ENCODE measurements at places on chromosomes 6 and 20. TPM values are rescaled to one million over a fixed set of nuclear protein-coding genes. Genes with fewer than 3 reads are reported as not detected.

Gene MAFB
- total RNA-seq, result 17.5 TPM

Gene HTR1E
- total RNA-seq, result not detected

- no peaks in the 10 kb centered on the region for H3K27me3 ChIP-seq
- no peaks in the 10 kb centered on the region for H3K36me3 ChIP-seq
- H3K4me1 ChIP-seq, result no peaks in the 10 kb centered on the region
- DNase-seq, result no peak
- no peak overlapping the region for H3K27ac ChIP-seq
- H3K4me3 ChIP-seq, result no peak overlapping the region
These were observed 89.6 kb upstream of the SLC35F1 start for GRCh38 chr6:117817499-117817898.

Gene SIM1
- not detected for total RNA-seq

DNA sequence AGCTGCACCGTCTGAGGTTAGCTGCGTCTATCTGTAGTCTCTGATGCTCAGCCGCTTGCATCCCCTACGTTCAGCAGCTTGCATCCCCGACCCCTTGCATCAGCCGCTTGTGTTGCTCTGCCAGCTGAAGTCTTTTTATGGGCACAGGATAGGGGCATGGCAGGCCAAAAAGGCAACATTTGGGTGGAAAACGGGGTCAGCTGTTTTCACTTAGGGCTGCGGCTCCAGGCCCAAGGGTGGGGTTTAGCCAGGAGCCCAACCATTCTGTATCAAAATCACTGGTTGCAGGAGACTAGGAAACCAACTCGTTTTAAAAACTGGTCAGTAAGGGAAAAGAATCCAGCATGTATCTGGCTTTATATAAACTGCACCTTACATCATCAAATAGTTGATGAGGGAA is 49.9 kb downstream of the FAM50B start:
- no peak overlapping the region for H3K27ac ChIP-seq
- no peaks in the 10 kb centered on the region for H3K36me3 ChIP-seq
- DNase-seq, result no peak

- no peak for DNase-seq
- H3K4me3 ChIP-seq, result peak overlapping the region; percentile 71
- H3K27me3 ChIP-seq, result no peaks in the 10 kb centered on the region
- peaks cover 14% of the 10 kb centered on the region for H3K36me3 ChIP-seq
- H3K4me1 ChIP-seq, result no peaks in the 10 kb centered on the region
These were observed 511 bp downstream of the VARS1 start for GRCh38 chr6:31794866-31795615.

DNA sequence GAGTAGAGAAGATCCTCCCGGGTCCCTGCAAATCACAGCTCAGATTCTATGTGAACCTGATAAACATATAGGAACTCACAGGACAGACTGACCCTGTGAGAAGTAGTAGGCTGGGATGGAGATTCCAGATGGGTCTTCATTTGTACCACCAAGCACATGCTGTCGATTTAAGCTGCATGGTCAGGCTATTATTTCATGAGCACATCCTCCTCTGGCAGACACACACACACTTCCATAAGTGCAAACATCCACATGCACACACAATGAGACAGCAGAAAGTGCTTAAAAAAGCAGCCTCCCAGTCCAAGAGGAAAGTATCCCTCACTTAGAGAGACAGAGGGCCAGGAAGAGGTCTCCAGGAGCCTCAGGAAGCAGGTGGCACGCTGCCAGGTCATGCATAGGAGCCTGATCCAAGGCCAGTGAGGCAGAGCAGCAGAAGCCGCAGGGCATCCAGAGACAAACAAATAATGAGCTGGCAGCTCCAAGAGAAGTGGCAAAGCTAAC is 131.8 kb downstream of the UNC5CL start:
- no peak overlapping the region for H3K4me3 ChIP-seq
- H3K27ac ChIP-seq, result no peak overlapping the region
- H3K4me1 ChIP-seq, result no peaks in the 10 kb centered on the region
- no peaks in the 10 kb centered on the region for H3K27me3 ChIP-seq

DNA sequence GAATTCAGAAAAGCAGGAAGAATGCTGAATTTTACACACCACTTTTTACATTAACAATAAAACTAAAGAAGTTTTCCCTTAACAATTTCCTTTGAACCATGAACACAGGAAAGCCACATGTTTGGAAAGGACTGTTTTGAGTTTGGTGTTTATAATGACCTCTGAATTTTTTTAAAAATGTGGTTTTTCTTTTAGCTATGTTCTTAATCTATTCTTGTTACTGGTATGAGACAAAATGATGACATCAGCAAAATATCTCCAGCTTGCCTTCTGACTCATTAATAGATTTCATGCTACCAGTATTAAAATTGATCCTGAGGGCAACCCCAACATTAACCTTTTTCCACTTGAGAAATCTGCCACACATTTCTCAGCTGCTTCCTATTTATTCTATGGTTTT is 217.5 kb upstream of the THEMIS start:
- H3K36me3 ChIP-seq, result no peaks in the 10 kb centered on the region
- no peak for DNase-seq
- H3K4me1 ChIP-seq, result no peaks in the 10 kb centered on the region

DNA sequence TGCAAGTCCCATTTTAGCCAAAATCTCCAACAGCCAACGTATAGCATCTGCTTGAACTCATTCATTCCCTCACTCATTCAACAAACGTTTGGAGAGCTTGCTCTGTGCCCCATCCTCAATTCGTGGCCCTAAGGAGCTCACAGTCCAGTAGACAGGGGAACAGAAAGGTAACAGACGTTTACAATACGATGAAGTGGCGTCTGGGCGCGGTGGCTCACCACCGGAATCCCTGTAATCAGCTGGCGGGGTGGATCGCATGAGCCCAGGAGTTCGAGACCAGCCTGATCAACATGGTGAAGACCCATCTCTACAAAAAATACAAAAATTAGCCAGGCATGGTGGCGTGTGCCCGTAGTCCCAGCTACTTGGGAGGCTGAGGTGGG is 790 bp upstream of the E2F1 start:
- H3K4me1 ChIP-seq, result peaks cover 28% of the 10 kb centered on the region
- H3K27ac ChIP-seq, result no peak overlapping the region
- no peaks in the 10 kb centered on the region for H3K27me3 ChIP-seq
- no peak for DNase-seq

Gene ZNF831
- total RNA-seq, result 0.86 TPM

Gene CCN2
- total RNA-seq, result 159 TPM

DNA sequence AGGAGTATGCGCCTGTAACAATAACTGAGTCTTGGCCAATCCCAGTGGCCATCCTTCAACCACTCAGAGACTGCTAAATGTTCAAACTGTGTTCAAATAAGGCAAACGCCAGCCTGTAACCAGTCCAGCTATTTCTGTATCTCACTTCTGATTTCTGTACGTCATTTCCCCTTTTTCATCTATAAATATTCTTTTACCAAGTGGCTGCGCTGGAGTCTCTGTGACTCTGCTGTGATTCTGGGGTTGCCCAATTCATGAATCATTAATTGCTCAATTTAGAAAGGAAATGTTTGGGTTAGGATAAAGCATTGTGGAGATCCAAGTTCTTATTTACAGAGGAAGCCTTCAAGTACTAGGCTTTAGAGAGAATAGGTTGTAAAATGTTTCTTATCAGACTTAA is 89.8 kb upstream of the UST start:
- no peaks in the 10 kb centered on the region for H3K27me3 ChIP-seq
- no peaks in the 10 kb centered on the region for H3K4me1 ChIP-seq
- no peak overlapping the region for H3K4me3 ChIP-seq
- no peak overlapping the region for H3K27ac ChIP-seq

DNA sequence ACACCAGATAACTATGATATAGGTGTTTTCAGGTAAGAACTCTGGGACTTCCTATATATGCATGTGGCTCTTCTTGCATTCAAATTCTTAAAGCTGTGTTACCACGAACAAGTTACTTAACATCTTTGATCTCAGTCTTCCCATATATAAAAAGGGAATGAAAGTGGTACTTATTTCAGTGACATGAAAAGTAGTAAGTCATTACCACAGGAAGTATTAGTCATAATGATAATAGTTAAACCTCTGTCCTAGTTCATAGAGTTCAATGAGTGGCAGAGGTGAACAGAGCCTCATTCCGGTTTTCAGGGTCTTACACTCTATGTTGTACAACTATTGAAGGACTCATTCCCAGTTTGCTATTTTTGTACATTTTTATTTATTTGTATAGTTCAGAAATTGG is 237.0 kb downstream of the NKAIN2 start:
- DNase-seq, result no peak
- H3K27me3 ChIP-seq, result no peaks in the 10 kb centered on the region
- H3K27ac ChIP-seq, result no peak overlapping the region
- H3K36me3 ChIP-seq, result no peaks in the 10 kb centered on the region
- H3K4me1 ChIP-seq, result peaks cover 3% of the 10 kb centered on the region

DNA sequence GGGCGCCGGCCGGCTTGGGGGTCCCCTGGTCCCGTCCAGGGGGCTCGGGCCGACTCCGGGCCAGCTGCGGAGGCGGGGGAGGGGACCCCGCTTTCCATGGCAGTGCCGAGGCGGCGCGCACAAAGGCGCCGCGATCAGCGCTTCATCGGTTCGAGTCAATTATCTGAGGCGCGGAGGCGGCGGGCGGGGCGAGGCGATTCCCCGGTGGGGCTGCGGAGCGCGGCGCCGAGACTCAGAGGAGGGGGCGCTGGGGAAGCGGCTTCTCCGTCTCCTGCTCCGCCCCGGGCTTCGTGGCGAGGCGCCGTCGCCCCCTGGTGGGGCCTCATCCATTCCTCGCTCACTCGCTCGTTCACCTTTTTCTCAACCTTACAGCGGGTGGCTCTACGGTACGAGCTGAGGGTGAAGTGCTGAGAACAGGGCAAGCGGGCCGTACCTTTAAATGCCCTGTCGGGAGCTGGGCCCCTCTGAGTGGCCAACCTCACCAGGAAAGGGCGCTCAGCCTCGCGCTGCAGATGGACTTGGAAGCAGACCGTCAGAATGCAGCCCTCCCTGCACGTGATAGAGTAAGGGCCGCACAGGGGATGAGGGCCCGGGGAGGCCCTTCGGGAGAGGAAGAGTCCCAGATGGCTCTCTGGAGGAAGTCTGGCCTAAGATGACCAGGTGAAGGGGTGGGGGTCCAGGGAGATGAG is 39.9 kb downstream of the SLC52A3 start:
- H3K27ac ChIP-seq, result no peak overlapping the region
- DNase-seq, result peak; percentile 46
- peaks cover 29% of the 10 kb centered on the region for H3K27me3 ChIP-seq
- H3K4me3 ChIP-seq, result no peak overlapping the region
- no peaks in the 10 kb centered on the region for H3K36me3 ChIP-seq
- no peaks in the 10 kb centered on the region for H3K4me1 ChIP-seq

Gene GGTLC1
- 28.5 TPM for total RNA-seq

Gene ADGRB3
- 3.3 TPM for total RNA-seq

DNA sequence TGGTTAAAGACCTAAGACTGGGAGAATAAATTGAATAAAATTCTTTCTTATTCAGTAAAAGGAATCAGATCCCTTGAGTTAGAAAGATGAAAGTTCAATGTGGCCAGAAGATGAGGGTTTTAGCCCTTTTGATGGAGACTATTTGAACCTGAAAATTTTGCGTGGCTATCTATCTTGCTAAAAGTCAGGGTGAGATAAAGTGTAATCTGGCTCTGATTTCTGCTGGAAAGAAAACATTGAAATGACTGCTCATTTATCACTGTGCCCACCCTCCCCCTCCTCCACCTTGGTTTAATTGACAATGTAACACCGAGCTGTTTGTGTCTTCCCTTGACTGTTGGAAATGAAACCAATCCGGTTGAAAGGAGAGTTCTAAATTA is 32.9 kb upstream of the TCF21 start:
- H3K4me3 ChIP-seq, result no peak overlapping the region
- DNase-seq, result no peak
- H3K27me3 ChIP-seq, result peaks cover 10% of the 10 kb centered on the region
- H3K4me1 ChIP-seq, result no peaks in the 10 kb centered on the region

- no peak overlapping the region for H3K27ac ChIP-seq
- no peak overlapping the region for H3K4me3 ChIP-seq
- H3K4me1 ChIP-seq, result no peaks in the 10 kb centered on the region
- no peaks in the 10 kb centered on the region for H3K36me3 ChIP-seq
These were observed 21.0 kb upstream of the RNF217 start for GRCh38 chr6:124941259-124941658.

Gene KHDC1L
- not detected for total RNA-seq

GRCh38 chr6:40606526-40606925 is 19.4 kb upstream of the LRFN2 start:
- H3K27me3 ChIP-seq, result no peaks in the 10 kb centered on the region
- no peaks in the 10 kb centered on the region for H3K4me1 ChIP-seq
- no peak overlapping the region for H3K4me3 ChIP-seq
- H3K27ac ChIP-seq, result no peak overlapping the region
- no peaks in the 10 kb centered on the region for H3K36me3 ChIP-seq

DNA sequence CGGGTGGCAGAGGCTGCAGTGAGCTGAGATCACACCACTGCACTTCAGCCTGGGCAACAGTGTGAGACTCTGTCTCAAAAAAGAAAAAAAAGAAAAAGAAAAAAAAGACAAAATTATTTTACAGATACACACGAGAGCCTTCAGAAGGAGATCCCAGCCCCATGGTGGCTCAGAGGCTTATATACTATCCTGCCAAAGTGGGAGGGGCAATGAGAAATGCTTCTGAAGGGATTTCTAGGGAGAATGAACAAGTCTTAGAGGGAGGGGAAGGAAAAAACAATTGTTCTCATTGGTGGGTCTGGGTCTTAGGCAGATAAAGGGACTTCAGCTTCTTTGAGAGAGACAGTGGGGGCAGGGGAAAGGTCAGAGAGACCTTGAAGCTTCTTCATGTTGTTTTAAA is 76.8 kb downstream of the BANF2 start:
- no peaks in the 10 kb centered on the region for H3K4me1 ChIP-seq
- no peak for DNase-seq
- no peak overlapping the region for H3K4me3 ChIP-seq

All from lung (tissue), 17 donors.